ENCODE measurements at places on chromosomes 5 and 9.
A peak's percentile ranks its signal among the peaks of the same experiment; 100 is the strongest.

- no peak for DNase-seq
These were observed 26.5 kb downstream of the TMEFF1 start for GRCh38 chr9:100499460-100499859.

GRCh38 chr5:35899800-35900199, 38.6 kb downstream of the CAPSL start:
- DNase-seq, result peak; percentile 27

DNA sequence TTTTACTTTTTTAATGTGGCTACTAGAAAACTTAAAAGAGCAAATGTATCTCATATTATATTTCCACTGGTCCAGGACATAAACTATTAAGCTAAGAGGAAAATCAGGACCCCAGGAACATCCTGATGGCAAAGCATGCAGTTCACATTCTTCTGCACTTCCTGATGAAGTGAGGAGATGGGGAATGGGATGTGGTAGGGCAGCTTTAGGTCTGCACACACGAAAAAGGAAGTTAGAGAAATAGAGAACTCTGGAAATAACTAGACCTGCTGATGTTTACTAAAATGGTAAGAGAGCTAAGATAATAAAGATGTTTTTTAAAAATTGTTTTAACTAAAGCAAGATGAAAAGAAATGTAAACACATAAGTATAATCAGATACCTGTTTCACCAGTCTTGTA, 39.7 kb upstream of the NIPBL start:
- no peak for DNase-seq

DNA sequence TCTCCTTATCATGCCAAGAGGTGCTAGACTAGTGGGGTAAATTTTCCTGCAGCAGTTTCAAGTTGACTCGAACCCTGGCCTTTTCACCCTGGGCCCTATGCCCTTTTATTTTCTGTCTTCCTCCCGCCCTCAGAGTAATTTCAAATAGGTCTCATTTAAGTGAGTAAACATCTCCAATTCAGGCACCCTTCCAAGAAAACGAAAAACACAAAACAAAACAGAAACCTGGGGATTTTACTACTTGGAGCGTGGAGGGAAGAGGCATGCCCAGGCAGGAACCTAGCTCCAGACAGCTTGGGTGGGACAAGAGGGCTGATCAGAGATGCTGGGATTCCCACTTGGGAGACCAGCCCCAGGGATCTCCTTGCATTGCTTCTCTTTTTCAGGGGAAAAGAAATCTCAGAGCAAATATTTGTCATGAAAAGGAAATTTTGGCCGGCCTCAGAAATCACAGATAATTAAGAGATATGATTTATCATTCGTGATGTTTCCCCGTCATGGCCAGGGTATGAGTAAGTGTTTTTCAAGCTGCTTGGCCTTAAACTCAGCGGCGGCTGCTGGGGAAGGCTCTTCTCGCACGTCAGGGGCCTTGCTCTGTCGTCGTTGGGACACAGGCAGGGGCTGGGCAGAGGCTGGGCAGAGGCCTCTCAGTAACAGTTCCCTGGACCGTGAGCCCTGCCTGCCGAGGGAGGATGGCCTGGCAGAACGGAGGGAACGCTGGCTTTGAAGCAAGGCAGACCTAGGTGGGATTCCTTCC, 248.6 kb upstream of the KLF4 start:
- DNase-seq, result no peak

DNA sequence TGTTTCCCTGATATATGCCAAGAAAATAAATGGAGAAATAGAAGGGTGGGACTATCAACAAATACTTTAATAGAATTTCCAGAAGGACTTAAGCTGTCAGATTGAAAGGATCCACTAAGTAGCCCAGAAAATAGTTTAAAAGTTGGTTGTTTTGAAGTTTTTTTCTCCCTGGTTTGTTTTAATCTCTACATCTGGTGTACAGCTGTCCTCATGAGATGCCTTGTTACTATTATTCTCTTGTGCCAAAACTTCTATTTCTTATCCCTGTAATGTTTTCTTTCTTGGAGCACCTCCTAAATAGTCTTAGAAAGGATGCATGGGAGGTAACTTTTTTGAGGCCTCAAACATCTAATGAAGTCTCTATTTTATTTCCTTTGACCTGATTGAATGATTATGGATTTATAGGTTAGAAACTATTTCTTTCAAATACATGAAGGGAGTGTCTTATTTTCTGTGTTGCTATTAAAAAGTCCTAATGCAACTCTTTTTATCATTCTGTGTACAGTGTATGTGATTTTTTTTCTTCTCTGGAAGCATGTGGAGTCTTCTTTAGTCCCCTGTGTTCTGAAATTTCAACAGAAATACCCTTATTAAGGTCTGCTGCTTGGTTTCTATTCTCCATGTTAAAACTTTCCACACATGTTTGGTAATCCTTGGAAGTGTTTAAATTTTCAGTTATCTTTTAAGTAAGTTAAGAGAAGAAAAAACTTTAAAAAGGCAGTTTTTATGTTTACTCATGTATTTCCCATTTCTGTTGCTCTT, 140.0 kb upstream of the CDKN2B start:
- DNase-seq, result no peak

- no peak for DNase-seq
These were observed 54.2 kb upstream of the BASP1 start for GRCh38 chr5:17163221-17163620.

- DNase-seq, result no peak
These were observed 1.5 kb downstream of the WHRN start for GRCh38 chr9:114503522-114504340.

DNA sequence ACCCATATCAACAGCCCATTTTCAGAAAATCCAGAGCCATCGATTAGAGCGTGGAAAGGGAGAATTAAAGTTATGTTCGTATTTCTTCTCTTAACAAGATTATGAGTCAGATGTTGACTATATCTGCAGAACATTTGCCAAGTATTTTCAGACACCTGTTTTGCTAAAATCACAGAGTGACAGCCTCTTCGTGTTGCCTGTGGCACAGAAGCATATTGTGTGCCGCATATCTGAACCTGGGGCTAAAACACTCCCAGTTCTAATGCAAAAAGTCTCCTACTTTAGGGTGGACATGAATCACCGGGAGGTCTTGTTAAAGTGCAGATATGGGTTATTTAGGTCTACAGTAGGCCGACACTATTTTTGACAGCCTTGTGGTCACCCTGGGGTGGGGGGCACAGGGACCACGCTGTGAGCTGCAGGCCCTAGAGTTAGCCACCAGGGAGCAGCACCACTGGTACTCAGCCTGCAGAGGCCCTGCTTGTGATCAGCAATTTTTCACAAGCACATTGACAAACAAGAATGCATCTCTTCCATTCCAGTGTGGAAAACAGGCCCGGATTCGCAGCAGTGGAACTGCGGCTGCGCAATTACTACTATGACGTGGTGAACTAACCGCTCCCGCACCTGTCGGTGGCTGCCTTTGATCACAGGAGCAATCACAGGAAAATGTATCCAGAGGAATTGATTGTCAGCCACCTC, 93.5 kb downstream of the SYK start:
- no peak for DNase-seq

GRCh38 chr5:128135286-128135685, 51.7 kb downstream of the SLC12A2 start:
- no peak for DNase-seq

DNA sequence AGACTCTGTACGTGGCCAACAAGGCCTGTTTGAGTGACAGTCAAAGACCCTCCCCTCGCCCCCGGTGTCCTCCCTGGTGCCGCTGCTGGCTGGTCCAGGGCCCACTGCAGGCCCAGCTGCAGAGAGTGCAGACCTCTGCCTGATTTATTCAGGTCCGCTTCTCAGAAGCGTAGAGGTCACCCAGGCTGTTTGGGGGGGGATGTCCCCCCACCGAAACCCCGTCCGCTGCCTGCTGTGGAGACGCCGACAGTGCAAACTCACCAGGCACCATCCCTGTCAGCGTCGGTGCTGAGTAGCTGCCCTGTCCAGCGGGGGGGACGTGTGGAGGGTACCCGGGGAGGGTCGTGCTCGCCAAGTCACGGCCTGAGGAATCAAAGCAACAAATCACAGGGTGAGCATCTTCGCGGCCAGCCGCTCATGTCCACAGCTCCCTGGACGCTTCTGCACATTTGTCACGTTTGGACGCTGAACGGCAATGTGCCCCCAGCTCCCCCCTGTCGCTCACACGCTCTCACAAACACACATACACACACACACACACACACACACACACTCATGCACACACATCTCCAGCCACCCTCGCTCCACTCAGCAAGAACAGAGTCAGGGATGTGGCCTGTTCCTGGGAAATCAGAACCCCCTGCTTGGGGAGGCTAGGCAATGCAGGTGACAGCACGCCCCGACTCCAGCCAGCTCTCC, 152.2 kb downstream of the PAX5 start:
- DNase-seq, result no peak

DNA sequence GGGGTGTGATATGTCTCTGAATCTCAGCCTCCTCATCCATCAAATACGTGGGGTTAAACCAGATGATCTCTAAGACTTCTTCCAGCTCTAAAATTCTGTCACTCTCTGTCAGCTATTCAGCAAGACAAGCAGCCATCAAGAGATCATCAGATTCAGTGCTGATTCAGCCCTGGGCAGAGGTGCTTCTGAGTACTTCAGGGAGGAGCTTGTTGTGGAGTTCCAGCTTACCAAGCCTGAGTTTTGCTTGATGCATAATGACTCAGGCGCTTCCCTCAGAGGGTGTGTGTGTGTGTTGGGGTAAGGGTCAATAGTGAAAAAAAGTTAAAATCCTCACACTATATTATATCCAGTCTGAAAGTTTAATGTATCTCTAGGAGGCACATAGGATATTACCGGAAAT, 29.6 kb upstream of the TAF1L start:
- no peak for DNase-seq

GRCh38 chr9:127463911-127464310, 12.6 kb downstream of the LRSAM1 start:
- DNase-seq, result no peak

DNA sequence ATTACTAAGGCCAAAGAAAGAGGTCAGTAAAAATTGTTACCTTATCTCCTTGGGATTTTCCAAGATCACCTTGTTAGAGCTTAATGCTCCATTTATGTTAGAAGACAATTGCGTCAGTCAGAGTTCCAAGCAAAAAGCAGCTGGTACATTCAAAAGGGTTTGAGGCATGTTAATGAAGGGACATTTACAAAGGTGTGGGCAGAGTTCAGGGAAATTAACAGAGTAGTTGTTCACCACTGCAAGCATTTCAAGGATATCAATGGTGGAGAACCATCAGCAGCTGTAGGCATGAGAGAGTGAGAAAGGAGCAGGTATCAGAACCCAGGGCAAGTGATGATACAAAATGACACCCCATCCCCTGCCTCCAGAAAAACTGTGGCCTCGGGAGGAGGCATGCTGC, 17.0 kb upstream of the SMARCA2 start:
- DNase-seq, result no peak

- DNase-seq, result no peak
These were observed 205.1 kb downstream of the PCSK1 start for GRCh38 chr5:96227957-96228356.

DNA sequence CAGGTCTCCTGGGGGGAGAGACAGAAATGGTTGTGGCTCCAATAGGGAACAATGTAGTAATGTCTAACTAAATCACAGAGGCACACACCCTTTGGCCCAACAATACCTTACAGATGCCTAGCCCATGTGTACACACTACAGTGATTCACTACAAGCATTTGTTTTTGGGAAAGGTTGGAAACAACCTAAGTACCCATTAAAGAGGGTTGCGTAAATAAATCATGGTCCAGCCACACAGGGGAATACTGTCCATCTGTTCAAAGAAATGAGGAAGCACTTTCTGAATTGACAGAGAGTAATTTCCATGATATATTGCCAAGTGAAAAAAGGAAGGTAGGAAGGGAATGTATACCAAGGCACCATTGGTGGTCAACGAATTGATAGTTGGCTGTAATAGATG, 22.0 kb upstream of the GTF3C5 start:
- no peak for DNase-seq

- no peak for DNase-seq
These were observed 46.8 kb upstream of the DAB2IP start for GRCh38 chr9:121604654-121605053.

GRCh38 chr5:122200450-122200849, 71.1 kb downstream of the ZNF474 start:
- no peak for DNase-seq

GRCh38 chr9:20402273-20402875, 219.9 kb downstream of the MLLT3 start:
- DNase-seq, result no peak

GRCh38 chr5:55162666-55163065, 2.7 kb downstream of the GPX8 start:
- DNase-seq, result no peak

- no peak for DNase-seq
These were observed 150.3 kb downstream of the XRCC4 start for GRCh38 chr5:83227611-83228010.

All from GM10248 (cell line).